ENCODE measurements at places on chromosomes 5 and 9. TPM values are rescaled to one million over a fixed set of nuclear protein-coding genes. Genes with fewer than 3 reads are reported as not detected.

Gene PCDHGC5
- 3.5 TPM for total RNA-seq

Gene SPINK13
- not detected for total RNA-seq

Gene ABO
- total RNA-seq = not detected

Gene SARDH
- 4.6 TPM for total RNA-seq

Gene NPR3
- 74.7 TPM for total RNA-seq

Measured in bronchial smooth muscle cell (primary cell).